ENCODE measurements at places on chromosomes 12 and 14.
A peak's percentile ranks its signal among the peaks of the same experiment; 100 is the strongest.

DNA sequence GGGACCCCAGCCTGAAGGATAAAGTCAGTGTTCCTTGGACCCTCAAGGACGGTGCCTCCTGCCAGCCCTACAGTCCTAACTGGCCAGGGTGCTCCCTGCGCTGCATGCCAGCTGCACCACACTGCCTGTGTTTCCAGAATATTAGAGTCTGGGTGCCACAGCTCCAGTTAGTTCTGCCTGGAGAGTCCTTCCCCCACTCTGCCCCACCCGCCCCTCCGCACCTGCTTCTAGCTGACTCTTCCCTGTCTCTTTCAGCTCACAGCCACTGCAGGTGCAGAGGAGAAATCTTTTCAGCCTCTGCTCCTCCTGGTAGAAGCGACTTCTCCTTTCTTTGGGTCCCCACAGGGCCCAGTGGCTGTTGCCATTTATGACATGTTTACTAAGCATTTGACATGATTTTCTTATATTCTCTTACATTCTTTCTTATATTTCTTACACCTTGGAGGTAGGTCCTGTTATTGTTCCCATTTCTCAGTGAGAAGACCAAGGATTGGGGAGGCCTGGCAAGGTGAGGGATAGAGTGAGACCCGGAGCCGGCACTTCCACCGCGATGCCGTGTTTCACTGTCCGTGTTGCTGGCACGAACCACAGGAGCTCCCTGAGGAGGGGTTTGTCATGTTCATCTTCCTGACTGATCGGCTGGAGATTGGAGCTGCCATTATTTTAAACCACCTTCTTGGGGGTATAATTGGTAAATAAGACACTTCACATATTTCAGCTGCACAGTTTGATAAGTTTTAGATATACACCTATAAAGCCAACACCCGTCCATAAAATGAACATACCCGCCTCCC, 29.4 kb downstream of the SYNE3 start:
- DNase-seq = no peak

DNA sequence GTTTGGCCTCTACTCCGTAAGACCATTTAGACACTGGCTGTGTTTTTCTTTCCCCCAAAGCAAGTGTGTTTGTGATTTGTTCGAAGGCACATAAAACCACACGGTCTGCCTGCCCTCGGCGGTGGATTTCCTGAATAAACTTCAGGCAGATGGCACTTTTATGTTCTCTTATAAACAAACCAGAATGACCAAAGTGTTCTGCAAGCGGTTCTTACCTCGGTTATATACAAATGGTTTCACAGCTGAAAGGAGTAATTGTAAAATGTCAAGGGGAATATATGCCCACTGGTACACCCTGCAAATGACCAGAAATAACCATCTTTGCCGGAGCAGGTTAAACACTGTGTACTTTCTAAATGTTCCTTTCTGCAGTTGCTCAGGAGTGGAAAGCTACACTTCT, 1475.8 kb upstream of the TMEM132C start:
- no peak for DNase-seq

GRCh38 chr12:65460063-65460462, 181.6 kb downstream of the MSRB3 start:
- DNase-seq = no peak

DNA sequence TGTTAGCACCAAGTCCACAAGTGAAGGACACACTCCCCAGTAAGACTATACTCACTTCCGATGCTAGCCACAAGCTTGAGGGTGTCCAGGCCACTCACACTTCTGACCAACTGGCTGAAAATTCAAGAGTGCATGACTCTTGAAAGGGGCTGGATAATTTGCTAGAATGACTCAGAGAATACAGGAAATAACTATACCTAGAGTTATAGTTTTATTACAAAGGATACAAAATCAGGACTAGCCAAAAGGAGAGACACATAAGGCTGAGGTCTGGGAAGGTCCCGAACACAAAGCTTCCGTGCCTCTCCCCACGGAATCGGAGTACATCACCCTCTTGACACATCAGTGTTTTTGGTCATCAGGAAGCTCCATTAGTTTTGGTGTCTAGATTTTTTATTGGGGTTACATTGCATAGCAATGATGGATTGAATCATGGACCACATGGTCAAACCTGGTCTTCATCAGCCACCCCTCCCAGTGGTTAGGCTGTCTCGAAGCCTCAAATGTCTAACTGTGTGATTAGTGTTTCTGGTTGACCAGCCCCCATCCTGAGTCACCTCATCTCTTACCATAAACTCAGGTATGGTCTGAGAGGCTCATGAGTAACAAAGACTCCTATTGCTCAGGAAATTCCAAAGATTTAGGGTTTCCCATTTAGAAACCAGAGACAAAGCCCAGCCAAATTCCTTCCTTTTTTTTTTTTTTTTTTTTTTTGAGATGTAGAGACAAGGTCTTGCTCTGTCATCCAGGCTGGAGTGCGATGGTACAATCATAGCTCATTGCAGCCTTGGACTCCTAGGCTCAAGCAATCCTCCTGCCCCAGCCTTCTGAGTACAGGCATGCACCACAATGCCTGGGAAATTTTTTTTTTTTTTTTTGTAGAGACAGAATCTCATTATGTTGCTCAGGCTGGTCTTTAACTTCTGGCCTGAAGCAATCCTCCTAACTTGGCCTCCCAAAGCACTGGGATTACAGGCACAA, 472.0 kb upstream of the TBX3 start:
- no peak for DNase-seq

GRCh38 chr14:23129759-23130316, 10.8 kb upstream of the CEBPE start:
- DNase-seq = no peak

DNA sequence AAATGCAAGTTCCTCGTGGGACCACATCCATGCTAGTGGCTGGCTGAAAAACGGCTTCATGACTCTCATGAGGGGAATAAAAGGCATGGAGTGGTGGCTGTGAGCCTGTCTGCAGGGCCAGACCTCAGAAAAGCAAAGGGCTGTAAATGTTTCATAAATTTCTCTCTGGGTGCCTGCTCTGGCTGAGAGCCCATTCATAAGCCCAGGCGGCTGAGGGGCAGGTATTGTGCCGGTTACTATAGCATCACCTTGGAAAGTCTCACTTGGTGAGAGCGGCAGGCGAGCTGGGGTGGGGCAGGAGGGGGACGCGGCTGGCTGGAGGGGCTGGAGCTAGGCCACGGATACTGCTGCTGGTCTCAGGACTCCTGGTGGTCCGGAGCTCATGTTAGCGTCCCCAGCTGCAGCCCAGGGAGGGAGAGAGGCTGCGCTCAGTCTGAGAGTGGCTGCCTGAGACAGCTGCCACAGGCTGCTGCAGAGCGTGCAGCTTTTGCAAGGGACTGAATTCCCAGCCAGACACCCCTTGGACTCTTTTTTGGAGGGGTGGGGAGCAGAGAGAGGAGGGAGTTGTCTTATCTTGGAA, at the start of gene SLC17A8:
SLC17A8 (plus strand) TSS at position 431 of the 580 bp plus-strand sequence. CDS start 318 bp downstream, outside the sequence.
- DNase-seq = no peak

GRCh38 chr12:102350070-102350469, 130.3 kb downstream of the IGF1 start:
- DNase-seq = no peak

DNA sequence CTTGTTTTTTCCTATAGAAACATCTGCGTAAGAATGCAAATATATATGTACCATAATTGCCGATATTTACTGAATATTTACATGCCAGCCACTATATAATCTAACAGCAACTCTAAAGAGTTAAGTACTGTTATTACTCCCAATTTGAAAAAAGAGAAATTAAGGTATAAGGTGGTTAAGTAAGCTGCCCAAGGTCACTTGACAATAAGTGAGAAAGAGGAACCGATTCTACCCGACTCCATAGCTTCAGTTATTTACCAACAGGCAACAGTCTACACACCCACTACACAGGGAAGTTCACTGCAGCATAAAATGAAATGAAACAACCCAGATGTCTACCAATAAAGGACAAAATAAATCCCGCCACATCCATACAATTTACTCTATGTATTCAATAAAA, 1.1 kb downstream of the MIS18BP1 start:
- DNase-seq = no peak

GRCh38 chr12:57000393-57000792, 6.0 kb downstream of the ZBTB39 start:
- no peak for DNase-seq

DNA sequence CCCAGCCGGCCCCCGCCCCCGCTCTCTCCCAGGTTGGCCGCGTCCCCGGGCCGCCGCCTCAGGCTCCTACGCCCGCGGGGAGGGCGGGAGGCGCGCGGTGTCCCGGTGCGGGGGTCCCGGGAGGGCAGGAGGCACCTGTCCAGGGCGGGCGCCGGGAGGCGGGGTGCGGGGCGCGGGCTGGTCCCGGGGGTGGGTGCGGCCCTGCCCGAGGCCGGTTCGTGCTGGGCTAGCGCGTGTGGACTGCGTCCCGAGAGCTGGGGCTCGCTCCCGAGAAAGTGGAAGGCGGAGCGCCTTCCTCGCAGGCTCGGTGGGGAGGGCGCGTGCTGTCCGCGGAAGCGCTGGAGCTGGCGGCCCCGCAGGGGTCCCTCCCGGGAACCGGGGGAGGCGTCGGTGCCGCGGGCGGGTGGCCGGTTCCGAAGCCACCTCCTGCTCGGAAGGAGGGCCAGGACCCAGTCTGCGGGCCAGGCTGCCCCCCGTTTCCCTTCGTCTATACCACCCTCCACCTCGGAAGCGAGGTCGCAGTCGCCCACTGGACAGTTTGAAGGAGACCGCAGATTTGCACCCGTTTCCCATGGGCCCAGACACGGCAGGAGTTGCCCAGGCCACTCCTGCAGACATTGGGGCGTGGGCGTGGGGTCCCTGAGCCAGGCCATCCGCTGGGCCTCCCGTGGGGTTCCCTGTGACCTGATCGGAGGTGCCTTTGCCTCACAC, 636 bp downstream of the ZFYVE21 start:
- peak; percentile 26 for DNase-seq

GRCh38 chr14:69325646-69326265, 65.8 kb downstream of the GALNT16 start:
- no peak for DNase-seq

DNA sequence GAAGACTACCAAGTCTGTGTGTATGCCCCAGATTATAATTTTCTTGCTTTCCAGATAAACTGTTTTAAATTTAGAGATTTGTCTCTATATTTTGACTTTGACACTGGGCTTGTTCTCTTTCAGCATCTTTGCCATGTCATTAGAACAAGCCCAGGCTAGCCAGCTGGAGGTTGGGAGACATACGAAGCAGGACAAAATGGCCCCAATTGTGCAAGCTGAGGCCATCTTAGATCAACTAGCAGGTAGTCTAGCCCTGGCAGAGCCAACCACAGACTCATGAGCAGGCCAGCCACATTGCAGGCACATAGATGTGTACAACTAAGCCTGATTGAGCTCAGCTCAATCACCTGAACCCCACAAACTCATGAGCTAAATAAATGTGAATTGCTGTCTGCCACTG, 321.4 kb downstream of the ATP23 start:
- DNase-seq = no peak

DNA sequence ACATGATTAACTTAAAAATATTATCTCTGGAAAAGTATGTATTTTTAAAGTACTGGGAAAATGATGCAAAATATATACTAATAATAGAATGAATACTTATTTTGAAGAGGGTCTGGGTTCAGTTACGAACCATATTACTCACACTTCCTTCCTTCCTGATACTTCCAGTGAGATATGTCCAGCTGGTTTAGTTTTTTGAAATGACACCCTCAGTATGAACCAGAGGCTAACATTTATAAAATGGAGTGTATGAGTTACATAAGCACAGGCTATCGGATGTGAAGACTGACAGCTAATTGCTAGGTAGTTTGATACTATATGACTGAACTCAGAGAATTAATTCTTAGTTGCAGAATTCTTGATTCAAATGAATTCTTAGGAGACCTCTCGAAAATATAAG, 122.9 kb downstream of the OTOGL start:
- DNase-seq = no peak

DNA sequence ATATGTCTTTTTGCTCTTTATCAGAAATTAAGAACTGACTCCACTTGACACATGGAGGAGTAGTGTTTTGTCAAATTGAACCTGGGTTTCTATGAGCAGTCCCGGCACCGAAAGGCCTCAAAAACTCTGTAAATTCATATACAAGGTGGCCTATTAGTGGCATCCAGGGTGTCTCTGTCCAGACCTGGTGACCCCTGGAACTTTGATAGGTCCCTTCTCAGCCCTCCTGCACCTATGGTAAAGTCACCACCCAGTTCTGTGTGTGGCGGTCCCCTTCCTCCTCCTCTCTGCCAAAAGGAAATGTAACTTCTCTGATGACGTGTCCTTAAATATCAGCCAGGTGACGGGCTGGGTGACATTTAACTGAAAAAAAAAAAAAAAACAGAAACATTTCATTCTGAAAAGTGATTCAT, 204.0 kb upstream of the FOXN3 start:
- peak; percentile 68 for DNase-seq

DNA sequence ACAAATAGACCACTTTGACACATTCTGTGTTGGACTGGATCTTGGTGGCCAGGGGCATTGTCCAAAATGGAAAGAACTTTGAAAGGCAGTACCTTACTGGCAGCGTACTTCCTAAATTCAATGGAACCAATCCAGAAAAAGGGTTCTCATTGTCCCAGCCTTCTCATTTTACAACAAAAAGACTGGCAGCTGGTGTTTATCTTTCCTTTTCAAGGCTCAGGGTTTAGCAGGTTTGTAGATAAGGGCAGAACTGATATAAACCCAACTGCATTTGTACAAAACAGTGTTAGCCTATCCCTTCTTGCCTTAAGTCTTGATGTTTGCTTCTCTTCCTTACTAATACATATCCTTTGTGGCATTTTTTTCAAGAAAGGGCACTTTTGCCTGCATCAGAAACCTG, 7.7 kb downstream of the THAP2 start:
- no peak for DNase-seq

DNA sequence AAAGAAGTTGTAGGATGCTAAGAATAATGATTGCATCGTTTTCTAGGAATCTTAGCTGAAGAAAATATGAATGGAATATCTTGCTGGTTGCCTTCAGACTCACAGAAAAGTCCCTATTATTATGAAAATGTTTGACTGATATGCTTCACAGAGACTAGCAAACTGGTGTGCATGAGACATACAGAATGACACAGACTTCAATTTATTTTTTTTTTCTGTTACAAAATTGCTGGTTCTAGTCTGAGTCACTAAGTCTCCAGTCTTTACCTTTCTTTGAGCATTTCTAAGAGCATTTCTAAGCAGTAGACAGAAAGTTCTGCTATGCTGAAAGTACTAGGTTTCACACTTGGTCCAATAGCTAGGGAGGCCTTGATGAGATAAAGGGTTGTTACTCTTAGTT, 377.6 kb upstream of the ATP2B1 start:
- DNase-seq = no peak

DNA sequence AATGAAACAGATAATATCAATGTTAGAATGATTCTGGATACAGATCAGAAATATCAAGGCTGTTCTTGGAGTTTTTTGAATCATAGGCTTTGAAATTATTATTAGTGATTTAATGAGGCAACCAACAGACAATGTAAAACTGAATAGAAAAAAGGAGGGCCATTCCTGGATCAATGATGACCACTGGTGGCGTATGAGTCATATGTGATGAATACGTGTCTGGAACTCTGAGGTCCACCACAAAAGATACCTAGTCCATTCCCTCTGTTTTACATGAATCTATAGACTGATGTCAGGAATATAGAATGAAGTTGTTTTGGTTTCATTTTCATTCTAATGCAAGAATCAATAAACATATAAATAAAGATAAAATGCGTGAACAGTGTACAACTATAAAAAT, 78.3 kb upstream of the RTL1 start:
- no peak for DNase-seq

GRCh38 chr14:68942296-68943035, 36.6 kb downstream of the ACTN1 start:
- no peak for DNase-seq

GRCh38 chr14:54881235-54881760, 21.3 kb downstream of the GCH1 start:
- DNase-seq = no peak
